Amygdala (tissue), 56 donors: ENCODE measurements at places on chromosomes 5 and 9.

GRCh38 chr5:113024076-113024697 lies 47.6 kb downstream of the DCP2 start:
- DNase-seq = no peak

GRCh38 chr5:159764283-159765134 lies 151.8 kb upstream of the ADRA1B start:
- DNase-seq = no peak

DNA sequence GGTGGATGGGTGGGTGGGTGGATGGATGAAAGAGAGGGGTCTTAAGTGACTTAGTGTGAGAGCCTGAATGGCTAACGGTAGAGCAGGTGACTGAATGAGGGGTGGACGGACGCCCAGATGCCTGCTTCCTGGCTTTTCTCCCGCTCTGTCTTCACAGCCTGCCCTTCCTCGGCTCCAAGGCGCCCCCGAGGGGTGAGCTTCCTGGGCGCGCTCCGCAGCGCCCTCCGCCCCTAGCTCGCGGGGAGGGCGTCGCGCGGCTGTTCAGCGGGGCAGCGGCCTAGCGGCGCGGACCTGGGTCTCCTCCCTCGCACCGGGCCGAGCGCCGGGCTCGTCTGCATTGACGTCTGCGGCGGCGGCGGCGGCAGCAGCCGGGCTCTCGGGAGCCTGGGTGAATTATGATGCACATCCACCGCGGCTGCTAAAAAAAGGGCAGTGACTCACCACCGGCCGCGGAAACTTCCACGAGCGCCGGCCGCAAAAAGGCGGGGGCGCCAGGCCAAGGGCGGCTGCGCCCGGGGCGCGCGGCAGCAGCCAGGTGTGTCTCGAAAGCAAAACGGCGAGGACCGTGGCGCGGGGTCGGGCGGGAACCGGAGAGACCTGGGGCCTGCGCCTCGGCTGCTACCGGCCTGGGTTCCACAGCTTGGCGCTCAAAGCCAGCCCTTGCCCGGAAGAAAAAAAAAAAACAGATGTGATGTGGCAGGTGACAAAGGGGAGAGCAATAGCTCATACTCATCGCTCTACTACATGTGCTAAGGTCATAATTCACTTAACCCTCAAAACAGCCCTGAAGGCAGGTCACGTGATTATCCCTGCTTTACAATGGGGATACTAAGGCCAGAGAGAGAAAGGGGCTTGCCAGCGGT lies 143.0 kb upstream of the ADRA1B start:
- no peak for DNase-seq

- no peak for DNase-seq
Measured at GRCh38 chr5:143402017-143402552, 1.4 kb downstream of the NR3C1 start.

GRCh38 chr5:43627028-43627427 lies 24.0 kb downstream of the NNT start:
- DNase-seq = no peak

- DNase-seq = no peak
Measured at GRCh38 chr9:134130503-134131375, 5.1 kb upstream of the WDR5 start.

DNA sequence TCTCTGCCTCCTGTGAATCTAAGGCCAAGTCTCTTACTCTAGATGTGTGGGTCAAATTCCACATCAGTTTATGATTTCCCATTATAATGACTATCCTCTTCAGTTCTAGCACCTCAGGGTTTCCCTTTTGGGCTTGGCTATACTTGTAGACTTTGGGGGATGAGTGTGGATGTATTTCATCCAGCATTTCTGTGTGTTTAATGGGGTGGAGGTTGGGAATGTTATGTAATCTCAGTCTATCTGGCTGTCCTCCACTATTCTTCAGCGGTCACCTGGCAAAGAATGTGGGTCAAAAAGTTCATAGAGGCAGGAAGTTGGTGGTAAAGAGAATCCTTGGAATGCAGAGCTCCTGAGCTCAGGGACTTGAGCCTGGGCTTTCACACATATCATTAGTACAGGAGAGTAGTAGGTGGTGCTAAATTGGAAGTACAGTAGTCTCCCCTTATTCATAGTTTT lies 64.9 kb downstream of the CFAP95 start:
- no peak for DNase-seq

DNA sequence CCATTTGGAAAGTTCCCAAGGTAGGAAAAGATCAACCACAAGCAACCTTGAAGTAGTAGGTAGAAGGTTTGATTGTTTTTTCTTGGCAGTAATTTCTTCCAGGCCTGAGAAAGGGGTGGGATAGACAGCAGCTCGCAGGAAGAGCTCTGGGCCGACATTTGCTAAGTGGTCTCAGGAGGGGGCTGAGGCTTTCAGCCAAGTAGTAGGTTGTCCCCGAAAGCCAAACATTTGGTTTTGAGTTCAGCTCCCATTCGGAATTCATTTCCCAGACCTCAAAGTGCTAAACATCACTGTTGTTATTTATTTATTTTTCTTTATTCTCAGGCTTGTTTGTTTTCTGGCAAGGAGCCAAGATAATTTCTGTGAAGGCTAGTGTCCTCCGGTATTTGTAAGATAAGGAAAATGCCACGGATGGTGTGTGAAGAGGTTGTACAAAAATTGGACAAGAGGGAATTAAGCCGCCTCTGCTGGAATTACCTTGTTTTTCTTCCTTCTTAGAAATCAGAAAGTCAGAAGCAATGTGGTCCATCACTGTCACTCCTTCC lies 112.1 kb downstream of the KIF4B start:
- DNase-seq = no peak

DNA sequence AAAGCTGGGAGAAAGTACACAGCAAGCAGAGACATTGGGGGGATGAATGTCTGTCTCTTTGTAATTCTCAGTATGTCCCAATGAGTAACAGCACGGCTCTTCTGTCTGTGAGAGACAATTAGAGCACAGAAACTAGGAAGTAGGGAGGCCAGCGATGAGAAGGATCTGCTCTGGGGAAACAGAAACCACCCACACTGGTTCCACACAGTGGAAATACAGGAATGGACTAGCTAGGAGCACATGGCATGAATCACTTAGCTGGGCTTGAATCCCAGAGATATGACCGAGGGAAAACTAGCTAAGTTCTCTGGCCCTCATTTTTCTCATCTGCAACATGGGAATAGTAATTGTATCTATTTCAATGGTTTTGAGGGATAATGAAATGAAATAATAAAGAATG lies 895.9 kb downstream of the TLE4 start:
- no peak for DNase-seq

DNA sequence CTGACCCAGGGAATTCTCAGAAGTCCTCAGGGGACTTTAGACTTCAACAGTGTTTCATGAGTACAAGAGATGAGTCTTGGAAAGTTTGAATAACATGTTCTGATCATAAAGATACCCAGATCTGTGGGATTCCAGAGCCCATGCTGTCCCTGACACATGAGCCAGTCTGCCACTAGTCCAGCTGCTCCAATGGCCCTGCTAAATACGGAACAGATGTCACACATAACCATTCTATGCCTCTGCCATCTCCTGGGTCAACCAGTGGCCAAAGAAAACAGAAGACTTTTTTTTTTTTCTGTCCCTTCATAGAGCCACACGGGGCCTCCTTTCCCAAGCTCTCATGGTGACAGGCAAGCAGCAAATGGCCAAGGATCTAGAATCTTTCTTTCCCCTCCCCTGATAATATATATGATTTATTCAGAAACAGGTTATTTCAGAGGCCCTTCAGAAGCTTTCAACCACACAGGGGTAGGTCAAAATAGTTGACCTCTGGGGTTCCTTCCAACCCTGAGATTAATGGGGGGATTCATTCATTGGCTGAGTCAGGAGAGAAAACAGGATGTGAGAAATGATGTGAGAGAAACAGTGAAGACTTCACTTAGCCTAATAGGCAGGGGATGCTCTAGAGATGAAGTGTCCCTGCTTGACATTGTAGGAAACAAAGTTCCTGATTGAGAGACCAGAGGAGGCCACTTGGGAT lies 367.7 kb downstream of the CDK5RAP2 start:
- DNase-seq = no peak

- no peak for DNase-seq
Measured at GRCh38 chr5:9545136-9545991, 511 bp downstream of the SEMA5A start.

GRCh38 chr9:134784577-134785305 lies 95.9 kb upstream of the FCN2 start:
- no peak for DNase-seq

DNA sequence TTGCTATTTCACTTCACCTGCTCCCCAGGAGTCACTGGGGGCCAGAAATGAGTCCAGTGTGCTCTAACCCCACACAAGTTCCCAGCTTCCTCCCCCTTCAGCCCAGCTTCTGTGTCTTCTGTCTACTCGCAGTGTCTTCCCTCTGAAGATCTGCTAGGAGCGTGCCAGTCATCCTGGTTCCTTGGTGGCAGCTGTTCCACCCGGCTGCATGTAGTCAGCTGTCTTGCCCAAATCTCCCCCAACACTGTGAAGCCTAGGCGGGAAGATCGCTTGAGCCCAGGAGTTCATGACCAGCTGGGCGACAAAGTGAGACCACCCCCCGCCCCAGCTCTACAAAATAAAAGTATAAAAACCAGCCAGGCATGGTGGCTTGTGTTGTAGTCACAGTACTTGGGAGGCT lies 154.0 kb downstream of the GDNF start:
- no peak for DNase-seq

- no peak for DNase-seq
Measured at GRCh38 chr5:168881427-168882149, 302.4 kb upstream of the PANK3 start.

- DNase-seq = no peak
Measured at GRCh38 chr5:82858151-82859025, 218.8 kb downstream of the TMEM167A start.

GRCh38 chr5:73564675-73565074 lies 764 bp downstream of the ANKRA2 start:
- no peak for DNase-seq

DNA sequence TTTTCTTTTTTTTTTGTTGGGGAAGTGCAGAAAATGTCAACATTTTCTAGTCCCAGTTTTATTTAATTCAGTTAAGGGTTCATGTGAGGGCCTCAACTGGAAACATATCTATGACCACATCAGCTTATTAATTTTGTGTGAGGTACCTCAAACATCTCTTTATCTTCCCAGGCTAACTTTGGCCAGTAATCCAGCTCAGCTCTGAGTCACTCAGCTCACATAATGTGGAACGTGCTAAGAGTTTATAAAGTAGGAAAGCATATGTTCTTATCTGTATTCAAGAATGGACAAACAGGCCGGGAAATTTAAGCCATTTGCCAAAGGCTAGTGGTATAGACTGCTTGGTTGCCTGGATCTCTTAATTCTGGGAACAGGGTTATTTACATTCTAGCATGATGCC lies 118.4 kb downstream of the INSYN2B start:
- no peak for DNase-seq

GRCh38 chr5:153835891-153836515 lies 202.7 kb downstream of the FAM114A2 start:
- DNase-seq = no peak

GRCh38 chr9:81427870-81428269 lies 261.5 kb downstream of the TLE1 start:
- no peak for DNase-seq

DNA sequence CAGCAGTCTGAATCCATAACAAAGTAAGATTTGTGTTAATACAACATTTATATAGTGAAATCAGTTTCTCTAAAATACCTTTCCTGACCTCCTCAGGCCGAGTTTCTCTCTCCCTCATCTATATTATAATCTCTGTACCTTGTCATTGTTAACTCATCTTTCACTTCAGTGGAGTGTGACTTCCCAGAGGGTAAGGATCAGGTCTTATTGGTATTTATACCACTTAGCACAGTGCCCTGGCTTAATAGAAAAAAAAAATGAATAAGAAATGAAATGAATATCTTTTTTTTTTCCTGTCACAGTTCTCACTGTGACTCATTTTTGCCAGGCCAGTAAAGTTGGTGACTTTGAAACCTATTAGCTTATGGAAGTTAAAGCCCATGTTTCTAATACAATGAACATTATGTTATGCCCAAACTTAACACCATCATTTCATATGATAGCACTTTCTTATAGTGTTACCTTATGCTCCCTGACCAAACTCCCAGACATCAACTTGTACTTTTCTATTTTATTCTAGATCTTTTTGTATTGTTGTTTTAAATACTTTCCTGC lies 90.1 kb downstream of the NR3C1 start:
- DNase-seq = no peak

- no peak for DNase-seq
Measured at GRCh38 chr9:111463048-111463447, 21.1 kb downstream of the ECPAS start.

GRCh38 chr5:39314591-39314990 lies 49.7 kb downstream of the C9 start:
- DNase-seq = no peak

- no peak for DNase-seq
Measured at GRCh38 chr9:72575666-72576065, 54.3 kb downstream of the TMC1 start.

DNA sequence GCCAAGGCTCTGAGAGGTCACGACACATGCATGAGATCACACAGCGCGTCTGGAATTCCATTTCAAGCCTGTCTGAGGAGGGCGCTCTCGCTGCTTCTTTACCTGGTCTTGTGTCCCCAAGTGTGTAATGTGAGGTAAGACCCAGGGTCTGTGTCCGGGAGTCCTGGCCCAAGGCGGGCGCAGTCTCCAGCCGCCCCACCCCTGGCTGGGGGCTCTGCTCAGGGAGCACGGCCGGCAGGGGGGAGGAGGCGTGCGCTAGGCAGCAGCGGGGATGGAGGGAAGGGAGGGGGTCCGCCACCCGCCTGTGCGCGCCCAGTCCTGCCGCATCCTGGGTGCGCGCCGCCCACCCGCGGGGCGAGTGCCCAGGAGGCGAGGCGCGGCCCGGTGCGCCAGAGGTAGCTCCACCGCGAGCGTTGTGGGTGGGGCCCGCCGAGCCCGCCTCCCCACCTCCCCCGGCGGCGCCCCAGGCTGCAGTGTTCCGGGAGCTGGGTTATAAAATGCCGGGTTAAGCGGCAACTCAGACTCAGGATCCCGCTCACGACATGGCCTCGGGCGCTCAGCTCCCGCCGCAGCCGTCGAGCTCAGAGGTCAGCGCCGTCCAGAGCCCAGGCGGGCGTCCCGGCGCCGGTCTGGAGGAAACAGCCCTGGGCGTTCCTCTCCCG lies at the start of gene CCNI2:
Gene CCNI2, plus strand, starts transcription at position 473 of the 662 bp plus-strand sequence. Its CDS starts 70 bp downstream, at position 543.
- DNase-seq = no peak

GRCh38 chr9:87259543-87260518 lies 237.8 kb upstream of the DAPK1 start:
- DNase-seq = no peak

- no peak for DNase-seq
Measured at GRCh38 chr5:32955814-32956213, 244.7 kb downstream of the NPR3 start.
